ENCODE measurements at places on chromosomes 2 and 18.

DNA sequence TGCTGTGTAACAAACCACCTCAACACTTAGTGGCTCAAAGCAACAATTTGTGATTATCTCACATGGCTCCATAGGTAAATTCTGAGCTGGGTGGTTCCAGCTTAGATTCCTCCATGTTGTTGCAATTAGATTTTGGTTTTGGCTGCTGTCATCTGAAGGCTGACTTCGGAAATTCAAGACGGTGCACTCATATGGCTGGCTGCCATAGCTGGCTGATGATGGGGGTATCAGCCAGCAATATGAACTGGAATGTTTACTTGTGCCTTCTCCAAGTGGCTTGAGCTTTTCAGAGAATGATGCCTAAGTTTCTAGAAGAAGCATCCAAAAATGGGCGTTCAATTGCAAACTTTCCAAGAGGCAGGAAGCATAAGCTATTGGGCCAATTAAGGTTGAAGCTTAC is 213.1 kb downstream of the GCA start:
- DNase-seq, result no peak

- no peak for DNase-seq
Measured at GRCh38 chr2:128475427-128476211, 157.0 kb upstream of the HS6ST1 start.

DNA sequence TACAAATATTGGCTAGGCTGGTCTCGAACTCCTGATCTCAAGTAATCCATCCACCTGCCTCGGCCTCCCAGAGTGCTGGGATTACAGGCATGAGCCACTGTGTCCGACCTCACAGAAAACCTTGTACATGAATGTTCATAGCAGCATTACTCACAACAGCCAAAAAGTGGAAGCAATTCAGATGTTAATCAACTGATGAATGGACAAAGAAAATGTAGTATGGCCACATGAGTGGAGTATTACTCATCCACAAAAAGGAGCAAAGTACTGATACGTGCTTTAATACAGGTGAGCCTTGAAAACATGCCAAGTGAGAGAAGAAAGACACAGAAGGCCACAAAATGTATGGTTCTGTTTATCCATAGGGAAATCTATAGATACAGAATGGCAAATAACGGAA is 20.6 kb downstream of the CEP192 start:
- no peak for DNase-seq

GRCh38 chr2:38473333-38474005 is 96.4 kb upstream of the ATL2 start:
- no peak for DNase-seq

DNA sequence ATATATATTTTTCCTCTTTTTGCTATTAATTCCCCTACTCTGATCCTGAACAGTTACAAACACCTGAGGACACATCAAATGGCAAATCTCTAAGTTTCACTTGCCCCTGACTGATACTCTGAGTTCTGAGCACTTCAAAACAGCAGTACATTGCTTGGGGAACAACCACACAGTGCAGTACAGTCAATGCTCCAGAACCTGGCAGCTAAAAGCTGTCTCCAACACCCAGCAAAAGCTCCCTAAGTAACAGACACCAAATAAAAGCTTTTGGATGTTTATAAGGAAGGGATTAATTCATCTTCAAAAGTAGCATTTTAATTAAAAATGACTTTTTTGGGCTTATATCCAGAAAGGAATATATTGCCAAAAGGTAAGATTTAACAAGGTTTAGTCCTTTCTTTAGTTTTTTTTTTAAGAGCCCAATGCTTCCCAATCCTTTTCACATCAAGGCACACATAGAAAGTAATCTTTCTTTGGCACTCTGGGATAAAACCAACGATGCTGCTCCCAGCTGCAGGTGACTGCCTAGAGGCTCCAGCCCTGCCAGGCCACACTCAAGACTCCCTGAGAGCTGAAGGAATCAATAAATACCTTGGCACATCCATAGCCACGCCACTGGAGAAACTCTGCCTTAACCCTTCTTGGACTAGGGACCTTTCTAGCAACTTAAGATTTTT is 164.9 kb upstream of the ZFP36L2 start:
- DNase-seq, result no peak

DNA sequence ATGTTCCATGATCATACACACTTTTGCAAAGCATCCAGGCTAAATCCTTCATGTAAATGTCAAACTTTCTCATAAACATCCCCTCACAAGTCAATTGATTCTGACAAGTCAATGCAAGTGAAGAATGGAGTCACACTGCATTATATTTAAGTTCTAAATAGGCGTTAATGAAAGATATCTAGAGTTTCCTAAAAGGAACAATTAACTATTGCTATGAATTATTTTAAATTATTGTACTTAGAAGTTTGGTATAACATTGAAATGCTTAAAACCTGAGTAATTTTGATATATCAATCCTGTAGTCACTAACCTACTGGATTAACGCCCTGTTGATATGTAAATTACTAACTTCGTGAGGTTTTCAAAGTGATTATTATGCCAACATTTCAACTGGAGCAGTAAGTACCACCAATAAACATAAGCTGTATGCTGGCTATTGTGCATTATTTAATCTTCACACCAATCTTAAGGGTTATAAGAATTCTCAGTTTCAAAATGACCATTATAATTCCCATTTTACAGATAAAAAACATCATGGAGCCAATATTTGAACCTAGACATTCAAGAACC is 884.3 kb downstream of the ERBB4 start:
- no peak for DNase-seq

- no peak for DNase-seq
Measured at GRCh38 chr2:160942476-160943142, 217.6 kb upstream of the TANK start.

DNA sequence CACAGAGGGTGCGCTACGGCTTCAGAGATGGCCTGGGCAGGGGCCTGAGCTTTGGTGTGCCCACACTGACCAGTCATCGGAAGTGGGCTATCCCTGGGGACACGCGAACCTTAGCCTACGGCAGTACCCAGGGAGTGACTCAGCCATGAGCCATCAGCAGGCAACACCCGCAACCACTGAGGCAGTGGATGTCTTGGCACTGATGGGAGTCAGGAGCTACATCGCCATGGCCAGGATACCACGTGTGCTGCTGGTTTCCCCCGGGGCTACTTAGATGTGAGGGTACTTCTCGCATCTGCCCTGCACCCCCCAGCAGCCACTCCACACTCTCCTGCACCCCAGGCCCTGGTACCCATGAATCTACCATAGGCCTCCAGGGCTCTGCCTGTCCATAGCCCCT is 12.8 kb upstream of the HPCAL1 start:
- DNase-seq, result peak; percentile 49

GRCh38 chr2:23615216-23616020 is 230.4 kb downstream of the KLHL29 start:
- DNase-seq, result no peak

All from brain microvascular endothelial cell (primary cell).